Adrenal gland (tissue), 19 donors: ENCODE measurements at places on chromosomes 12 and 14. TPM values are rescaled to one million over a fixed set of nuclear protein-coding genes. Genes with fewer than 3 reads are reported as not detected.

The A2M gene
- total RNA-seq = 853 TPM

The FSCB gene
- total RNA-seq = not detected

The KLRD1 gene
- 0.12 TPM for total RNA-seq

The GYS2 gene
- total RNA-seq = not detected

The TMEM63C gene
- total RNA-seq = 10.1 TPM

The TMEM260 gene
- 19.0 TPM for total RNA-seq

The B4GALNT3 gene
- 16.2 TPM for total RNA-seq

The SLC25A47 gene
- total RNA-seq = not detected

The IGFBP6 gene
- 294 TPM for total RNA-seq

The IAPP gene
- not detected for total RNA-seq

The NOVA1 gene
- 3.1 TPM for total RNA-seq

The TRHDE gene
- 3.3 TPM for total RNA-seq

The CIROP gene
- not detected for total RNA-seq

The ESRRB gene
- 0.23 TPM for total RNA-seq

GRCh38 chr12:106217706-106218105 is 30.1 kb downstream of the CKAP4 start:
- H3K27ac ChIP-seq = no peak overlapping the region
- H3K27me3 ChIP-seq = no peaks in the 10 kb centered on the region
- H3K4me1 ChIP-seq = no peaks in the 10 kb centered on the region
- H3K36me3 ChIP-seq = no peaks in the 10 kb centered on the region
- H3K4me3 ChIP-seq = no peak overlapping the region

- peak; percentile 77 for DNase-seq
- H3K36me3 ChIP-seq = no peaks in the 10 kb centered on the region
- H3K27ac ChIP-seq = peak overlapping the region; percentile 87
- peaks cover 35% of the 10 kb centered on the region for H3K4me1 ChIP-seq
- H3K27me3 ChIP-seq = no peaks in the 10 kb centered on the region
Observed at GRCh38 chr12:104182144-104182543, 33.4 kb upstream of the TXNRD1 start.

GRCh38 chr12:24902511-24903328 is 46.2 kb downstream of the BCAT1 start:
- peak overlapping the region; percentile 5 for H3K27ac ChIP-seq
- peak; percentile 22 for DNase-seq
- H3K36me3 ChIP-seq = no peaks in the 10 kb centered on the region
- H3K4me1 ChIP-seq = no peaks in the 10 kb centered on the region

- no peaks in the 10 kb centered on the region for H3K4me1 ChIP-seq
- H3K27me3 ChIP-seq = no peaks in the 10 kb centered on the region
- DNase-seq = no peak
- no peak overlapping the region for H3K27ac ChIP-seq
Observed at GRCh38 chr14:53193193-53193592, 40.1 kb upstream of the DDHD1 start.

DNA sequence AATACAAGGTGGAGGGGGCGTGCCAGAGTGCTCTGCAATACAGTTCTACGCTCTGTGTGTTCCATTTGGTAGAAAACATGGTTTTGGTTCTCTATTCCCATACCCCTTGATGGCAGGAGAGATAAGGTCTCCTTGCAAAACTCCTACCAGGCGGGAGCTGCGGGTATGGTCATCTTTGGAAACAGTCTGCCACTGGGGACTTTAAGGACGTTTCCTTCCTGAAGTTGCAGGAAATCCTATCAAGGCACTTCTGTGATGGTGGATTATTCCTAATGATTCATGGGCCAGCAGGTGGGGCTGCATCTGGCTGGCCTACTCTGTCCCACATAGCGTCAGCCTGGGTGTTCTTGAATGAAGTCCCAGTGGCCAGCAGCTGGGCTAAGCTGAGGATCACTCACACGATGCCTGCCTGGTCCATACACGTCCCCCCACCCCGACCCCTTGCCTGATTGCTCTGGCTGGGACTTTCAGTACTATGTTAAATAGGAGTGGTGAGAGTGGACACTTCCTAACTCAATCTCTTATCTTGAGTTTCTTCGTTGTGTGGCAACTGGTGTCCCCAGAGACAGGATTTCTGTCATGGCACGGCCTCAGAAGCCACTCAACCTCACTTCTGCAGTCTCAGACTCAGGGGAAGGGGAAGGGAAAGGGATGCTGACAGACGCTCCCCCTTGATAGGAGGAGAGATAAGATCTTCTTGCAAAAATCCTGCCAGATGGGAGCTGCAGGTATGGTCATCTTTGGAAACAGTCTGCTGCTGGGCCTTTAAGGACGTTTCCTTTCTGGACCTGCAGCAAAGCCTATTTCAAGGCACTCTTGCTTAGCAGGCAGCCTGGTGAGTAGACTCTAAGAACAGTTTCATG is 61.0 kb upstream of the FKBP4 start:
- no peak overlapping the region for H3K4me3 ChIP-seq
- no peak overlapping the region for H3K27ac ChIP-seq
- no peaks in the 10 kb centered on the region for H3K4me1 ChIP-seq

- no peaks in the 10 kb centered on the region for H3K36me3 ChIP-seq
- H3K4me1 ChIP-seq = peaks cover 36% of the 10 kb centered on the region
- no peaks in the 10 kb centered on the region for H3K27me3 ChIP-seq
- no peak overlapping the region for H3K4me3 ChIP-seq
Observed at GRCh38 chr14:61559641-61560201, 135.6 kb upstream of the HIF1A start.

GRCh38 chr14:65101631-65102440 is 481 bp downstream of the MAX start:
- H3K4me3 ChIP-seq = peak overlapping the region; percentile 52
- peaks cover 45% of the 10 kb centered on the region for H3K4me1 ChIP-seq
- no peaks in the 10 kb centered on the region for H3K27me3 ChIP-seq

- H3K4me3 ChIP-seq = no peak overlapping the region
- H3K36me3 ChIP-seq = no peaks in the 10 kb centered on the region
- H3K27me3 ChIP-seq = peaks cover 12% of the 10 kb centered on the region
- H3K27ac ChIP-seq = no peak overlapping the region
Observed at GRCh38 chr12:48744251-48745008, 27.9 kb upstream of the CCNT1 start.

DNA sequence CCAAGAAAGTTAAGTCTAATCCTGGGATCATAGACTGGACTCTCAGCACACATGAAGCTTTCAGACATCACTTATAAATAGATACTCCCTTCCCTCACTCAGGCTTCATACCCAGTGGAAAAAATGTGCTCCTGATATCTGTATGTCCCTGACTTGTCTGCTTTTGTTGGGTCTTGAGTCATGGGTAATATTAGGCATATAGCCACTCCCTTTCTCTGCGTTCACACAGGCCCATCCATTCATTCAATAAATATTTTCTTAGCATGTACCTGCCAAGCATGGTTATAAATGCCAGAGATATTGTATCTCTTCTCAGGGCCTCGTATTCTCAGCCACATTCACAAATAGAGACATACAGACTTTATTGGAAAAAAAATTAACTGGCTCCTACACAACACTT is 43.5 kb downstream of the COX16 start:
- no peak for DNase-seq
- no peak overlapping the region for H3K4me3 ChIP-seq
- no peaks in the 10 kb centered on the region for H3K36me3 ChIP-seq
- H3K27me3 ChIP-seq = no peaks in the 10 kb centered on the region
- H3K4me1 ChIP-seq = no peaks in the 10 kb centered on the region

DNA sequence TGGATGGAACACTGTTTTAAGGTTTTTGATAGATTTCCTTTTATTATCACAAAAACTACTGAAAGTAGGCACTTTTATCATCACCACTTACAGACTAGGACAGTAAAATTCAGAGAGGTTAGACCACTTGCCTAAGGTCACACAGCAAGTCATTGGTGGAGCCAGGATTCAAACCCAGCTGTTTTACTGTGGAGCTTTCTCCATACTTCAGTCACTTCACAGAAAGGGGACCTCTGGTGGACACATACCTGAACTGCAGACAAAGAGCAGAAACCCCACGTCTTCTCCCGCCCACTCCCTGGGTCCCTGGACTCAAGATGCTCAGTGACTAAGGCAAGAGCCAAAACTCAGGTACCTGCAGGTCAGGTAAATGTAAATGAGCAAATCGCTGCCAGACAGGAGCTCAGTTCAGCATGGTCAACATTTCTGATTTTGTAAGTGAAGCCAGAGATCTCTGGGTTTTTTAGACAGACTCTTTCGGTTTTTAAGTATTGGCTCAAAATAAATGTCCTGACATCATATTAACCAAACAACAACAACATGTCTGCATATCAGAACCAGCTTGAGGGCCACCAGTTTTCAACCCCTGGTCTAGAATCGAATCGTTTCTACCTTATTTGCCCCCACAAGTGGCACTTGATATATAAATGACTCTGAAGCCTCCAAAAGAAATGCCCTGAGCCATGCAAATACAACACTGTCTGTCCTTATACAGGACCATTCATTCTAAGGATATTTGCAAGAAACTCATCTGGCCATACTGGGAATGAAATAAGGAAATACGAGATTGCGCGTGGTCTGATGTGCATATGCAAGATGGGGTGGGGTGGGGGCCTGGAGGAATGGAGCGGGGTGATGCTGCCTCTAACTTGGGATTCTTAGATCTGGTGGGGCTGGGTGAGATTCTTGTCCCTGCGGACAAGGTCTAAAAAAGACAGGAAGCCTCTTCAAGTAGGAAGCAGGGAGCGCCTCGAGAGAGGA is 110.9 kb downstream of the KSR2 start:
- peak; percentile 48 for DNase-seq
- no peak overlapping the region for H3K27ac ChIP-seq
- no peak overlapping the region for H3K4me3 ChIP-seq
- H3K36me3 ChIP-seq = no peaks in the 10 kb centered on the region
- no peaks in the 10 kb centered on the region for H3K4me1 ChIP-seq

- no peaks in the 10 kb centered on the region for H3K4me1 ChIP-seq
- H3K27ac ChIP-seq = no peak overlapping the region
- no peaks in the 10 kb centered on the region for H3K27me3 ChIP-seq
- DNase-seq = no peak
- H3K36me3 ChIP-seq = no peaks in the 10 kb centered on the region
Observed at GRCh38 chr12:86293682-86294240, 37.6 kb upstream of the MGAT4C start.

GRCh38 chr12:123080634-123081033 is 70.3 kb downstream of the PITPNM2 start:
- peaks cover 25% of the 10 kb centered on the region for H3K4me1 ChIP-seq
- no peaks in the 10 kb centered on the region for H3K27me3 ChIP-seq
- DNase-seq = no peak

- H3K27me3 ChIP-seq = no peaks in the 10 kb centered on the region
- no peak for DNase-seq
- no peaks in the 10 kb centered on the region for H3K36me3 ChIP-seq
- H3K4me3 ChIP-seq = no peak overlapping the region
Observed at GRCh38 chr14:93958567-93959238, 17.7 kb downstream of the ASB2 start.

DNA sequence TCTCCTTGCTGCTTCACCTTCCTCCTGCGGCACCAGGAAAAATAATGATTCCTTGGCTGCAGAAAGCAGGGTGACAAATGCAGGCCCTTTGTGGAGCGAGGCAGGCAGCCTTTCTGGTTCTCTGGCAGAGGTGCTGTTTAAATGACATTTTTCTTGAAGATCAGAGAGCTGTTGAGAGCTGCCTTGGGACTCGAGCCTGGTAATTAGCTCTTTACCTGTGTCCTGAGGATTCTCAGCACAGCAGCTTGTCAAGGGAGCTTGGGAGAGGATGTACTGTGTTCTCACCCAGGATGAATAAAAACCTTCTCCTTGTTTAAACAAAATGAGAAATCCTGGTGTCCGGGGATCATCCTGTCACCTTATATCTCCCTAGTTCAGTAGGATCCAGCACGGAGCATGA is 204.0 kb downstream of the AACS start:
- no peaks in the 10 kb centered on the region for H3K4me1 ChIP-seq
- DNase-seq = no peak
- H3K36me3 ChIP-seq = no peaks in the 10 kb centered on the region
- no peaks in the 10 kb centered on the region for H3K27me3 ChIP-seq
- H3K27ac ChIP-seq = no peak overlapping the region
- H3K4me3 ChIP-seq = no peak overlapping the region

GRCh38 chr12:22529281-22530060 is 14.9 kb downstream of the C2CD5 start:
- peaks cover 17% of the 10 kb centered on the region for H3K36me3 ChIP-seq
- DNase-seq = no peak
- no peak overlapping the region for H3K4me3 ChIP-seq

DNA sequence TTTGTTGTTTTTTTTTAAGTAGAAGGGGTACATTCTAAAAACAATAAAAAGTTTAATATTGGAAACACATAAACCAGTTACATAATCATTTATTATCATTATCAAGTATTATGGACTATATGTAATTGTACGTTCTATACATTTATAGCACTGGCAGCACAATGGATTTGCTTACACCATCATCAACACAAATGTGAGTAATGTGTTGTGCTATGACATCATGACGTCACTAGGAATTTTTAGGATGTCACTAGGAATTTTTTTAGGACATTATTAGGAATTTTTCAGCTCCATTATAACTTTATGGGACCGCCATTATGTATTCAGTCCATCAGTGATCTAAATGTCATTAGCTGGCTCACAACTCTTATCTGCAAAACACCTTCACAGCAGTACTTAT is 126.8 kb upstream of the SYT10 start:
- H3K36me3 ChIP-seq = no peaks in the 10 kb centered on the region
- no peaks in the 10 kb centered on the region for H3K27me3 ChIP-seq
- no peak overlapping the region for H3K4me3 ChIP-seq
- H3K4me1 ChIP-seq = no peaks in the 10 kb centered on the region
- DNase-seq = no peak

DNA sequence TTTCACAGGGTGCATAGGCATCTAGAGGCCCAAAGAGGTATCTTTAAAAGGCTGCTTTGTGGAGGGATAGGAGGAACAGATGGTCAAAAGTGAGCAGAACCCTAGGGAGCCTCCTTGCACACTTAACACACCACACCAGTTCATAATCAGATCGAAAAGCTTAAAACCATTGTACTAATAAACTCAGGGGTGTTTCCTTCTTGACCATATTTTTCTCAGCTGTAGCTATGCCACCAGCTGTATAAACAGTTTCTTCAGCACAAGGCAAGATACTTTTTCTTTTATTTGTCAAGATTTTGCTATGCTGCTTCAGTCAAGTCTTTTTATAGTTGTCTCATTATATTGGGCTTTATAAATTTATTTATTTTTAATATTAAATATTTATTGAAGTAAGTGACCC is 88.7 kb downstream of the RIC8B start:
- peaks cover 5% of the 10 kb centered on the region for H3K36me3 ChIP-seq
- no peak for DNase-seq
- no peak overlapping the region for H3K27ac ChIP-seq
- no peak overlapping the region for H3K4me3 ChIP-seq

DNA sequence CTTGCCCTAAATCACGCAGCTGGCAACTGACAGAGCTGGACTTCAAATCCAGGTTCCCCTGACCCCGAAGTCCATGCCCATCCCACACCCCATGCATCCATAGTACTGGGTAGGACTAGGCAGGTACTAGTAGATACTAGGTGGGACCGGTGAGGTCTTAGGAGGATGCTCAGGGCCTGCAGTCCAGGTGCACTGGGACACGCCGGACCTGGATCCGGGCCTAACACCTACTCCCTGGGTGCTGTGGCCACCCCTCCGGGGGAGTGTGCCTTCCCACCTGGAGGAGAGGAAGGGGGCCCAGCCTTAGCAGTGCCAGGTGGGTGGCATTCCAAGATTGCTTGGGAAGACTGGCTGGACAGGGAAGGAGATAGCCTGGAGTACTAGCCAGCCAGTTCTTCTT is 64.8 kb downstream of the CACNA1C start:
- H3K4me3 ChIP-seq = no peak overlapping the region
- DNase-seq = no peak
- H3K27ac ChIP-seq = no peak overlapping the region
- H3K27me3 ChIP-seq = no peaks in the 10 kb centered on the region
- no peaks in the 10 kb centered on the region for H3K36me3 ChIP-seq
- H3K4me1 ChIP-seq = no peaks in the 10 kb centered on the region

GRCh38 chr12:64944966-64945365 is 120.5 kb downstream of the TBC1D30 start:
- H3K4me3 ChIP-seq = no peak overlapping the region
- H3K36me3 ChIP-seq = no peaks in the 10 kb centered on the region
- no peak for DNase-seq
